ENCODE measurements at places on chromosomes 11 and 22.

DNA sequence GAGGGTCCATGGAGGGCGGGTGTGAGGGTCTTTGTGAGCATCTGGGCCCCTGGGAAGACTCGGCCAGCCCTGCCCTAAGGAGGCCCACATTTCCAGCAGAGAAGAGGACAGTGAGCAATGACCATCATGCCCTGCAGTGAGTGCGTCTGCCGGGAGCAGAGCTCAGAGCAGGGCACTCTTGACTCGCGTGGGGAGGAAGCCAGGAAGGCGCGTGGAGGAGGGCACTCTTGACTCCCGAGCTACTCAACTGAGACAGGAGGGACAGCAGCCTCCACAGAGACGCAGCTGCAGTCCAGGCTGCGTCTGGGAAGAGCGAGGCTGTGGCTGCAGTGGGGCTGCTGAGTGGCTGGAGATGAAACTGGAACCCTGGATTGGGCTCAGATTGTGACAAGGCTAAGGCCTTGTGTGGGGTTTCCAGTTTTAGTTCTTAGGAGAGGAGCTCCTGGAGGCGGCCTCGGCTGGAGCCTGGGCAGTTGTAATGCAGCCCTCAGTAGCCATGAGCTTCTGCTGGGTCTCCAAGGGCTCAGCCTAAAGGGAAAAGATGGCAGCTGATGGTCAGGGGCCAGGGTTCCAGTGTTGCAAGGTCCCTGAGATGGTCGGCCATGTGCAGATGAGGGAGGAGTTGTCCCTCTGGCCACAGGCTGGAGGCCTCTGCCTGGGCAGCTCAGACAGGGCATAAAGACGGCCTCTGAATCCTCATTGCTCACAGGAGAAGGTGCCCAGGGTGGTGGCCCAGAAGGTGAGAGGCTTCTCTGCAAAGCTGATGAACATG, 264.7 kb upstream of the B3GAT1 start:
- DNase-seq, result no peak

GRCh38 chr11:46978005-46978491, 41.5 kb downstream of the CSTPP1 start:
- DNase-seq, result no peak

GRCh38 chr11:108853864-108854263, 189.0 kb downstream of the DDX10 start:
- no peak for DNase-seq

DNA sequence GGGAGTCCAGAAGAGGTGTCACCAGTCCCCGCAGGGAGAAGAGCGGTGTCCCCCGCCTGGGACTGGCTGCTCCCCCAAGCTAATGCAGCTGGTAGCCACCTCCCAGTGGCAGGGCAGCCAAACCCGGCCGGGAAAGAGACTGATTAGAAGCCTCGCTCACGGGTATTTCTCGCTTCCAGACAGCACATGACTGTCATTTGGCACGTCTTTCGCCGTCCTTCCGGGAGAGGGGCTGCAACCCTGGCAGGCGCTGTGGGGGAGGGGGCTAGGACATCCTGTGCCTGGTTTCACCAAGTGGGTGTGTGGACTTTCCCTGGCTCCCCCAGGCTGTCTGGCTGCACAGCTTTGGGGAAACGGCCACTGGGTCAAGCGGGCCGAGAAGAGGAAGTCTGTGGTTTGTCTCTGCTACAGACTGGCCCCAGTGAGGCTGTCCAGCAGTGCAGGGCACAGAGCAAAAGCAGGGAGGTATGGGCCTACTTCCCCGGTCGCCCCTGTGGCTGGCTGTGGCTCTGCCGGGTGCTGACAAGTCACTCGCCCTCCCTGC, 3.8 kb downstream of the CD81 start:
- DNase-seq, result no peak

DNA sequence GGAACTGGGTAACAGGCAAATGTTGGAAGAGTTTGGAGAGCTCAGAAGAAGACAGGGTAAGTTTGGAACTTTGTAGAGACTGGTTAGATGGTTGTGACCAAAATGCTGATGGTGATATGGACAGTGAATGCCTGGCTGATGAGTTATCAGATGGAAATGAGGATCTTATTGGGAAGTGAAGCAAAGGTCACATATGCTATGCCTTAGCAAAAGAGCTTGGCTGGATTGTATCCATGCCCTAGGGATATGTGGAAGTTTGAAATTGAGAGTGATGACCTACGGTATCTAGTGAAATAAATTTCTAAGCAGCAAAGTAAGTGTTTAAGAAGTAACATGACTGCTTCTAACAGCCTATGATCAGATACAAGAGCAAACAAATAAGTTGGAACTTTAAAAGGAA, 17.8 kb downstream of the BBOX1 start:
- no peak for DNase-seq

DNA sequence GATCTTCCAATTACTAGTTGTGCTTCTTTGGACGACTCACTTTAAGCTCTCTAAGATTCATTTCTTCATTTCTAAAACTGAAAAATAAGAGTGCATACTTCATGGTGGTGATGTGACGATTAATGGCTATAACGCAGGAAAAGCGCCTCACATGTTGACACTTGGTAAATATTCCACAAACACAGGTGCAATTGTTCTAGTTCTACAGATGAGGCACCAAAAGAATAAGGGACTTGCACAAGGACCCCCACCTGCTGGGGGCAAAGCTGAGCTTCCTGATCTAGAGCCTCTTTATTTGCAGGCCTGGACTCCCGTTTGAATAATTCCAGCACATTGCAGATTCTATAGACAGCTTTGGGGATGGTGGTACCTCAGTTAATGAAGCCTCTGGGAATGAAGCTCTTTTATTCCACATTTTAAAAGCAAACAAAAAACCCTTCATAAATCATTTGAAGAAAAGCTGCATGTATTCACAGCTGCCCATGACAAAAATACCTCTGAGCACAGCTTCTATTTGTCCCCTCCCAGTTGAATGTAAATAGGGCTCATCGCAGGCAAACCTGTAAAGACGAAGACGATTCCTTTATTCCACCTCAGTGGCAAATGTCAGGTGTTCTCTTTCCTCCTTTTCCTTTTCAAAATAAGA, 14.9 kb upstream of the CADM1 start:
- no peak for DNase-seq

GRCh38 chr22:49489821-49490220, 337.9 kb downstream of the BRD1 start:
- no peak for DNase-seq
